ENCODE measurements at places on chromosomes 7 and 10.

GRCh38 chr10:118407777-118408176, 65.7 kb upstream of the FAM204A start:
- DNase-seq = no peak

- no peak for DNase-seq
Observed at GRCh38 chr7:108525327-108525984, 479 bp downstream of the PNPLA8 start.

DNA sequence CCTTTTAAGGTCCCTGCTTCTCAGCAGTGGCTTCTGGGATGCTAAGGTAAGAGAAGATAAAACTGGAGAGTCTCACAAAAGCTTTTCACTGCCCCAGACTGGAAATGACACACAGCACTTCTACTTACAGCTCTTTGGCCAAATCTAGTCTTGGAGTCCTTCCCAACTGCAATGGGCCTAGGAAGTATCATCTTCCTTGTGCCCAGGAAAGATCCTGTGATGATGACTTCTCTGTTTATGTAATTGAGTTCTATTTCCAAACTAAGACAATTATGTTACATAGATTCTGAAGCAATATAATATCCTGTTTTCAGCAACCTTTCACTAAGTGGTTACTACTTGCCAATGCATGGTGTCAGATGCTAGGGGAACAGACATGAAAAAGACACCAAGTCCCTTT, 234.1 kb downstream of the PTEN start:
- no peak for DNase-seq

DNA sequence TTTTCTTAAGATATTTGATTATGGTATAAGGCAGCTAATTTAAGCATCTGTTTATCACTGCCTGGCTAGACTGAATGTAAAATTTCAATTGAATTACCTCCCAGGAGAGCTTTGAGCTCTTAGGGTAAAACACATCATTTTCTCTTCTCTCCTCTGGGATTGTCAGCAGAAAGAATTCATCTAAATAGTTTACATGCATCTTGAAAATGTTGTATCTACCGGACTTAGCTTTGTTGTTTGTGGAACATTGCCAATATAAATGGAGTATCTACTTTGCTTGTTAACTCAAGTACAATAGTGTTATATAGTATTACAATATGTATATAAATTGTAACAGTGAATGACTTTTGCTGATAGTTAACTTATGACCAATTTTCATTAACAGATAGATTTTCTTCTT, 73.3 kb downstream of the TAF3 start:
- no peak for DNase-seq

GRCh38 chr10:6986927-6987326, 406.9 kb upstream of the PRKCQ start:
- DNase-seq = no peak

DNA sequence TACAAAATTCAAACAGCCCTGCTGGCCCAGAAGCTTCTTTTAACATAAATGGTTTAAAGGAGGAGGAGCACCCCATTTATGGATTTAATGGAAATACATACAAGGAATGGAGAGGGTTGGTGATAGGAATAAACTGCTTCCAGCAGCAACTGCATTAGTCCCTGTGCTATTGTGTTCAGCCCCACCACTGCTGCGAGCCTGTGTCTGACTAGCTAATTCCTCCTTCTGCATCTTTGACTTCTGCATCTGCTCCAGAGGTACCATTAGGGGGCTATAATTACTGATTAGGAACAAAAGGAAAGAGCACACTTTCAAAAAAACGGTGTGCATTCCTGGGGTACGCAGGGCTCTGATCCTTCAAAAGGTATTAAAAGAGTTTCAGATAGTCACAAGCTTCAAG, 24.8 kb downstream of the CDCA7L start:
- DNase-seq = no peak

GRCh38 chr10:113843972-113844485, 9.9 kb downstream of the DCLRE1A start:
- DNase-seq = no peak

DNA sequence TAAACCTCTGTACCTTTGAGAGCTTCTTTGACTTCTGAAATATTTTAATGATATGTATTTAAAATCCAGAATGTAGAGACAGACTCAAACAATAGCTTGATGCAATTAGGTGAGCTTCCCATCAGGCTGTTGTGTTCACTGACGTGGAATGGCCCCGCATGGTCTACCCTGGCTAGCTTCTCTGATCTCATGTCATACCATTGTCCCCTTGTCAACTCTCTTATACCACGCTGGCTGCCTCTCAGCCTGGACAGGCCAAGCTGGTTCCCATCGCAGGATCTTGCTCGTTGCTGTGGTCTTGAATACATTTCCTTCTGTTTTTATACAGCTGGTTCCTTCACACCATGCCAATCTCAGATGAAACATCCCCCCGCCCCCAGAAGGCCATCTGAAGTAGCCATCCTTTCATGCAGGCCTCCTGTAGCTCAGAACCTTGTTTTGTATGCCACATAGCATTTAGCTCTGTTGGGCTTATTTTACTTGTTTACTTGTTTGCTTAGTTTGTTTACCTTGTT, 84.2 kb downstream of the FANK1 start:
- DNase-seq = no peak

DNA sequence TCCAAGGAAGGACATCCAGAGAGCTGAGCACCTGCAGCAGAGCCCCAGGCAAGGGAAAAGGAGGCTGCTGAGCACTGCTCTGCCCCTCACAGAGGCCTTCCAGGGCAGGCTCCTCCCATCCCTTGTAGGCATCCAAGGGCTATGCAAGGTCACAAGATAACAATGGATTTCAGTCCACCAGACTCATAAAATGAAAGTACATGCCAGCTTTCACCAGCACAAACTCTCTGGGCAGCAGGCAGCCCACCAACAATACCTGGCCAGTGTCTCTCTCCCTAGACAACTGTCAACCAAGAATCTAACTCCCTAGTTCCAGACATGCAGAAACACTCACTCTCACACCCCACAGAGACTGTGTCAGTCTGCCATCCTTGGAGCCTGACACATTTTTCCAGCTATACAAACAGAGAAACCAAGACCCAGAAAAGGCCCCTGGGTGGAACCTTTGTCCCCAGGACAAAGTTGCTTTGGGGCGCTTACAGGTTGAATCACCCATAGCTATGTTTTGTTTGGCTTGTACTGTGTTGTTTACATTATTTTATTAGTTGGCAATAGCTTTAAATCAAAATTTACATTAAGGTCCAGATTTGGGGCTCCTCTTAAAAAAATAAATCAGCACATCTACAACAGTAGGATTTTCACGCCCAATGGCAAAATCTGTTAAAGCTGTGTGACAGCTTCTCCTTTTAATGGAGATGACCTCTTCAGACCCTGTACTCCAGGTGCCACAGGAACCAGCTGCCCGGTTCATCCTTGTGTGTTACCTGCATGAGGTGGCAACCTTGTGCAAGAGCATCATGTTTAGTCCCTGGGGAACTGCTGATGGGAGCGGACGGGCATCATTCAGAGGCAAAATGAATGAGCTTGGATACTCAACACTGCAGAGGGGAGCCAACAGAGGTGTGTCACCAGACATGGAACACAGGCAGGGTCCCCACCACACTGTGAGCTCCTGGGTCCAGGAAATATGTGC, 5.2 kb downstream of the GRID1 start:
- DNase-seq = no peak

DNA sequence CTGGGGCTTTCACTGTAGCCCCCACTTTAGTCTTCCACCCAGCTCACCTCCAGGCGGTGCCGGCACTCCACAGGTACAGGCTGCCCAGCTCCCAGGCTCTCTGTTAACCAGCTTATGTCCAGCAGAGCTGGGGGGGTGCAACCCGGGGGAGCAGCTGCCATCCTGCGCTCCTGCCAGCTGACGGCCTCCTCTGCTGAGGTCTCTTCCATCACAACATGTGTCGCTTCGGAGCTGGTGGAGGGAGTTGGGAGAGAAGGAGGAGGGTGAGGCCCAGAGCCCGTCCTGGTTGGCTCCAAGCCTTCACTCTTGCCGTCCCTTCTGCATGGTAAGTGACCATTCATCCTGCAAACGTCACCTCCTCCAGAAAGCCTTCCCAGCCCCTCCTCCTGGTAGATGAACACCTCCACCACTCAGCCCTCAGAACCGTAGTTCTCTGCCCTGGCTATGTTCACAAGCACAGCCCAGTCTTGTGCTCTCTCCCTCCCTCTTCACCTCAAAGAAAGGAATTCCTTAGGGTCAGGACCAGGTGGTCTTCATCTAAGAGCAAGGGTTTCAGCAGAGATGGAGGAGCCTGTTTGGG, 1.6 kb downstream of the POLM start:
- DNase-seq = no peak

- no peak for DNase-seq
Observed at GRCh38 chr7:1243964-1244416, 11.3 kb downstream of the UNCX start.

DNA sequence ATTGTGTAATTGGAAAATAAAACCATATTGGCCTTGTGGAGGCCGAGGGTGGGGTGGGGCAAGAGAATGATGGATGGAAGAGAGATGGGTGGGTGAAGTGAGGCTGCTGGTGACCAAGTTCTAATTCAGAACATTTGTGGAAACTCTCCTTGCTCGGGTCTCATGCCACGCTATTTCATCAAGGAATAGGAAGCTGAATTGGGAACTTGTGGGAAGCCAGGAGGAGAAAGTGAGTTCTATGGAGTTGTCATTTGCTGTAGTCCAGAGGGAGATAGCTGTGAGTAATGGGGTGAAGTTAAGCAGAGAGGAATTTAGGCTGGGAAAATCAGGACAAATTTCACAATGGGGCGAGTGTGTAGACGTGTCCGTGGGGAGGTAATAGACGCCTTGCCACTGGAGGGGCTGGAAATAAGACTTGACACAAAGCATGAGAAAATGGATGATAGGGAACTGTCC, 339.2 kb downstream of the LRMDA start:
- no peak for DNase-seq

DNA sequence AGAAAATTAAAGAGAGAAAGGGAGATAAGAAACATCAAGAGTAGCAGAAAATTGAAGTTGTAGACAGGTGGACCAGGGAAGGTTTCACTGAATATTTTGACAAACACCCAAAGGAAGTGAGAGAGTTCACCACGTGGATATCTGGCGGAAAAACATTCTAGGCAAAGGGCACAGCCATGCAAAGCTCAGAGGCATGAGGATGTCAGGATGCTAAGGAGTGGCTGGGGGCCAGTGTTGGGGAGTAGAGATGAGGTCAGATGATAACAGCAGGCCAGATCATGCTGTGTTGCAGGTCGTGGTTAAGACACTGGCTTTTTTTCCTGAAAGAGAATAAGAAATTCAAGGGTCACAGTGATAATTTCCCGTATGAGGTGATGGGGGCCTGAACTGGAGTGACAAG, 181.9 kb downstream of the DGKI start:
- DNase-seq = no peak

DNA sequence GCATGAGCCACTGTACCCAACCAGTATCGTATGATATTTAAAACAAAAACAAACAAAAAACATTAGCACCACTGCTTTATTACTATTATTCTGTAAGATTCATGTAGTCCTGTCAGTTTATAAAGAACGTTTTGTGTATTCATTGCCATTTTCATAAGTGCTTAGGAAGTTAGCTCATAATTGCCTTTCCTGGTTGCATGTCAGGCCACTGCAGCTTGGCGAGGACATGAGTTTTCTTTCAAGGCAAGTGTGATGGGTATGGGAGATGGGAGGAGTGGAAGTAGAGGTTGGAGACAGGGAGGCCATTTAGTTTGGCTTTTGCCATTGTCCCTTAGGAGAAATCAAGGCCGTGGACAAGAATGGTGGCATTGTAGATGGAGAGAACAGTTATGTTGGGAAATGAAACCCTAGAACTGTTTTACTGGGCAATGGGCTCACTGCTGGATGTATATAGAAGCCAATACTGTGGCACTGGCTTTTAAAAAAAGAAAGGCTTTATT, 48.9 kb downstream of the TYW1 start:
- DNase-seq = no peak

DNA sequence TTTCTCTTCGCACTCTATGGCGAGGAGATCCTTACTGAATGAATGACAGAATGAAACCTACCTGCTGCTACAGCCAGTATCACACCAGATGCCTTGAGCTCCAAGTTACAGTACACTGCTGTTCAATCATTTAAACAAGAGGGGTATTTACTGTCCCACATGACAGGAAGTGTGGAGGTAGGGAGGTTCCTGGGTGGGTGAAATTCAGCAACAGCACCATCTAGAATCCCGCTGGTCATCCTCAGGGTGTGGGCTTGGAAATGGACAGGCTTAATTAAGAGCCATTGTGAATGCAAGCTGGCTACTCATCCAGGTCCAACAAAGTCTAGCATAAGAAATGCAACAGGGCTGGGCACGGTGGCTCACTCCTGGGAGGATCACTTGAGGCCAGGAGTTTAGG, 14.7 kb downstream of the CYTH3 start:
- DNase-seq = no peak

GRCh38 chr10:67665491-67665890, 30.5 kb downstream of the CTNNA3 start:
- no peak for DNase-seq

Data from effector CD4-positive, alpha-beta T cell (primary cell).